ENCODE measurements at places on chromosomes 2 and 18. TPM values are rescaled to one million over a fixed set of nuclear protein-coding genes. Genes with fewer than 3 reads are reported as not detected.

Gene TSHZ1
- total RNA-seq: 24.6 TPM

Gene NXPH2
- 5.0 TPM for total RNA-seq

Gene C2orf15
- 8.7 TPM for total RNA-seq

Gene SLC8A1
- total RNA-seq: 211 TPM

Gene C2orf80
- total RNA-seq: not detected

Gene MPPE1
- 40.9 TPM for total RNA-seq

Gene CIDEA
- total RNA-seq: 0.64 TPM

Gene CENPA
- total RNA-seq: 5.3 TPM

Gene ARHGEF33
- 4.1 TPM for total RNA-seq

Gene GYPC
- total RNA-seq: 113 TPM

Gene NEURL3
- 16.9 TPM for total RNA-seq

Data from metanephros (tissue), 2 donors.